ENCODE measurements at places on chromosomes 5 and 9.
A peak's percentile ranks its signal among the peaks of the same experiment; 100 is the strongest.

GRCh38 chr5:56686337-56687195 lies 128.8 kb upstream of the MAP3K1 start:
- DNase-seq, result no peak

DNA sequence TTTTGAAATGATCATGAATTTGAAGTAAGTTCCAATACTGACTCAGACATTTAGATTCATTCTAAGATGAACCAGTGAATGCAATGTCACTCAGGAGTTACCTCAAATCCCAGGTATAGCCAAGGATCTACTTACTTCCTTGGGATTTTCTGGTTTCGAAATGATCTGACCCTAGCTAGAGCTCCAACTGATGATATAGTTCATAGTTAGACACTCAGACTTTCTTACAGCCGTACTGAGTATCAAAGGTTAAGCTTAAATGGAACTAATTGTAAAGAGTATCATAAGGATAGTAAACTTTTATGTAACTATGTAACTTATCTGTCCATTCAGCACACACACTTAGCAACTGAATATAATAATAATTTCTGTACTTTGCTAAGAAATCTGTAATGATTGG lies 84.0 kb upstream of the FSD1L start:
- DNase-seq, result no peak

- DNase-seq, result no peak
Observed at GRCh38 chr5:159215886-159216285, 6.5 kb upstream of the RNF145 start.

DNA sequence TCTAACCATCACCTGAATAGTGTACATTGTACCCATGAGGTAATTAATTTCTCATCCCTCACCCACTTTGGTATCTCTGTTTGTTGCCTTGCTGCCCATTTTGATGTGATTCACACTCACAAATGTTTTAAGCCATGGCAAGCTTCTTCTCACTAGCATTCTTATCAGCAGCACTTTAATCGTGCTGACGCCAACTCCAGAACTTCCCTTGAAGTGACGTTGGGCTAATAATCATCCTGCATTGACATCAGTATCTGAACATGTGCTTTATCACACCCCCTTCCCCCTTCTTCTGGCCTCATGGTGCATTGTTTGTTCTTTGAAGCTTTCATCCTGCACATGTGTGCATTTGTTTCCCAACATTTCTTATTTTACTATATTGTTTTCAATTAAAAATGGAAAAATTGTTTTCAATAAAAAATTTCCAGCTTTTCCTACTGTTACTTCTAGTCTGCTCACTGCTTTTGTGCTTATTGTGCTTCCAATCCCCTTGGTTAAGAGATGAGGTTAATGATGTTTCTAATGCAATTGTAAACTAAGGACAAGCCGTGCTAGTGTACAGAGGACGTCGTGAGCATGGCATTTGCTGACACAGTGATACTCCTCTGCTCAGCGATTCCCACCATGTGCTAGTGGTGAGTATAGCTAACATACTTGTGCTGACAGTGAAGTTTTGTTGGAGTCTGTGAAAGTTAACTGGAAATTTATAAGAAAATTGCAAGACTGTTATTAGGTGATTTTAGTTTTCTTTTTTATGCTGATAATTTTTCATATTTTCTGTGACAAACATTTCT lies 238.5 kb downstream of the KDM4C start:
- no peak for DNase-seq

GRCh38 chr5:106262395-106262794 lies 1408.3 kb downstream of the EFNA5 start:
- DNase-seq, result no peak

- DNase-seq, result no peak
Observed at GRCh38 chr5:141800617-141801016, 77.6 kb downstream of the PCDH1 start.

- no peak for DNase-seq
Observed at GRCh38 chr5:177079606-177080005, 7.1 kb upstream of the FGFR4 start.

- no peak for DNase-seq
Observed at GRCh38 chr5:485946-486491, 38.2 kb downstream of the SLC9A3 start.

- DNase-seq, result no peak
Observed at GRCh38 chr9:14213504-14213903, 100.4 kb downstream of the NFIB start.

DNA sequence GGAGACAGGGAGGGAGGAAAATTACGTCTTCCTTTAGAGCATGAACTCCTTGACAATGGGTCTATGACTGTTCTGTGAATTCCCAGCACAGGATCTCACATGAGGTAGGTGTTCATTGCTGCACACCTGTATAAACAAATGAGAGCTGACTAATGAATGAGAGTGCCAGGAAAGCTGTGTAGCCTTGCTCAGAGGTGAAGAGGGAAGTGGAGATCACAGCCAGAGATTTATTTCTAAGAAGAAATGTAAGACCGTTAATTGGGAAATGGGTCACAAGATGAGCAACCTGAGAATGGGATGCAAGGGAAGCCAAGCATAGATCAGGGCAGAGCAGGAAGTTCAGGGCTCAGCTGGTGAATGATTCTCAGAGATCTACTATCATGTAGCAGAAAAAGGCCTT lies 295.1 kb downstream of the CDK5RAP2 start:
- DNase-seq, result no peak

DNA sequence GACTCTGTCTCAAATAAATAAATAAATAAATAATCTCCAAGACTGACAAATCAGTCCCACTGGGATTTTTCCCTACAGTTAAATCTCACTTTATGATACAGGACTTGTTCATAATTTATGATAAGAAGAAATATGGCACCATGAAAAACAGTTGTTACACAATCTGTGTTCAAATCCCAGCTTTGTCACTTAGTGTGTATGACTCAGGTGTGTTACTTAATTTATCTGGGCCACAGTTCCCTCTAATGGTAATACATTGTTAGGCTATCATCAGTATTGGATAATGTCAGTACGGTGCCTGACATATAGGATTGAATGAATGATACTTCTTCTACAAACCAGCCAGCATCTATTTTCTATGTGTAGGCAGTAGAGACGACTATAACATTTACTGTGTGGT lies 23.1 kb downstream of the SLC36A3 start:
- DNase-seq, result no peak

- DNase-seq, result no peak
Observed at GRCh38 chr5:81969912-81970311, 1.9 kb upstream of the ATG10 start.

DNA sequence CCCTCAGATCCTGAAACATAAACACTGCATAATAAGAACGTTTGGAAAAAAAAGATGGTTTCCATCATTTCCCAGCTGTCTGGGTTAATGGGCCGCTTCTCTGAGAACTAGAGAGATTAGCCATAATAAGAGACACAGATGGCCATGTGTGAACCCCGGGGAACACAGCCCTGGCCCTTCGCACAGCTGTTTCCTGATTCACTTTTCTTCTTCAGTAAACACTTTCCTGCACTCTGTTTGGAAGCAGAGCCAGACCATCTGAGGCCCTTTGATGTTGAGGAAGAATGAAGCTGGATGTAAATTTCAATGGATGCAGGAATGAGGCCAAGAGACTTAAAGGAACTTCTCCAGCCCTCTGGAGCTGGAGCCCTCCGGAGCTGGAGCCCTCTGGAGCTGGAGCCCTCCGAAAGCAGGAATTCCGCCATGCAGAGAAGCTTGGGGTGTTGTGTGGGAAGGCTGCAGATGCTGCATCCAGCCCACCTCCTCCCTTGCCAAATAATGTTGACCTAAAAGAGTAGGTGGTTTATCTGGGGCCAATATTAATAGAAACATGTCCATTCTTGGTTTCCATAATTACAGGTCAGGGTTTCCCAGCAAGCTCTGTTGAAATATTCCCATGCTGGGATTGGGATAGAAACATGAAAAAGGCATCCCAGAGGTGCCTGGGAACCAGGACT lies 218.9 kb downstream of the NXNL2 start:
- DNase-seq, result no peak

GRCh38 chr5:63727583-63727982 lies 234.7 kb downstream of the HTR1A start:
- no peak for DNase-seq

GRCh38 chr5:156188016-156188415 lies 138.9 kb upstream of the SGCD start:
- no peak for DNase-seq

GRCh38 chr5:103260951-103261350 lies 2.4 kb downstream of the MACIR start:
- no peak for DNase-seq

GRCh38 chr5:178839319-178839704 lies 20.4 kb upstream of the ZNF354B start:
- peak; percentile 31 for DNase-seq

DNA sequence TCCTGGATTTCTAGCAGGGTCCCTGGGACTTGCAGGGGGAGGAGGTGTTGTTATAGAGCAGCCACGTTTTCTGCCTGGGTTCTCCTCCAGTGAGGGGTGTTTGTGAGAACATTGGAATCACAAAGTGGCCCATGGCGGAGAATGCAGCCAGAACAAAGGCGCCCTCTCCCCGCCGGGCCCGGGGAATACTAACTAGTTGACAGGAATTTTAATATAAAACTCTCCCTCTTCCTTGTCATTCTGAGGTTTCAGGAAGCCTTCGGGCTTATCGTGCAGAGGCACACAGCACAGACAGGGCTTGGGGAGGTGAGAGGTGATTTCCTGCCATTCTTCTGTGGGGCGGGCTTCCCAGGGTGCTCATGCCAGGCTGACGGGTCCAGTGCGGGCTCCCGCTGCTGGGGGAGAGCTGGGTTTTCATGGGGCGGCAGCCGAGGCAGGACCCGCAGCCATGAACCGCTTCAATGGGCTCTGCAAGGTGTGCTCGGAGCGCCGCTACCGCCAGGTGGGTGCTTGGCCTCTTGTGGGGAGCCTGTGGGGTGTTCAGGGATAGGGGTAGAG lies 37.7 kb downstream of the RGS3 start:
- no peak for DNase-seq

DNA sequence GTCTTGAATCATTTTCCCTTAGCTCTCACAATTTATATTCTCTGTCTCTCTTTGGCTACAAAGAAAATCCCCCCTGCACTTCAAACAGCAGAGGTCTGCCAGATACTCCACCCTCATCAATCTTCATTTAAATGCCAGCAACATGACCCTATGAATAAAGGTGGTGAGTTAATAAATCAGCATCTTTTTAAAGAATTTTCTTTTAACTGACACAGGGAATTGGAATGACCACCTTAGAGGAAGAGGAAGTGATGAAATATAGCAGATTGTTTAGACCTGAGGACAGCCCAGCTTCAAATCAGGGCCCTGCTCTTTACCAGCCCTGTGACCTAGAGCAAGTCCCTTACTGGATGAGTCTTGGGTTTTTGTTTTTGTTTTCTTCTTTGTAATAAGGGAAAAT lies 223.1 kb upstream of the PAPPA start:
- no peak for DNase-seq

DNA sequence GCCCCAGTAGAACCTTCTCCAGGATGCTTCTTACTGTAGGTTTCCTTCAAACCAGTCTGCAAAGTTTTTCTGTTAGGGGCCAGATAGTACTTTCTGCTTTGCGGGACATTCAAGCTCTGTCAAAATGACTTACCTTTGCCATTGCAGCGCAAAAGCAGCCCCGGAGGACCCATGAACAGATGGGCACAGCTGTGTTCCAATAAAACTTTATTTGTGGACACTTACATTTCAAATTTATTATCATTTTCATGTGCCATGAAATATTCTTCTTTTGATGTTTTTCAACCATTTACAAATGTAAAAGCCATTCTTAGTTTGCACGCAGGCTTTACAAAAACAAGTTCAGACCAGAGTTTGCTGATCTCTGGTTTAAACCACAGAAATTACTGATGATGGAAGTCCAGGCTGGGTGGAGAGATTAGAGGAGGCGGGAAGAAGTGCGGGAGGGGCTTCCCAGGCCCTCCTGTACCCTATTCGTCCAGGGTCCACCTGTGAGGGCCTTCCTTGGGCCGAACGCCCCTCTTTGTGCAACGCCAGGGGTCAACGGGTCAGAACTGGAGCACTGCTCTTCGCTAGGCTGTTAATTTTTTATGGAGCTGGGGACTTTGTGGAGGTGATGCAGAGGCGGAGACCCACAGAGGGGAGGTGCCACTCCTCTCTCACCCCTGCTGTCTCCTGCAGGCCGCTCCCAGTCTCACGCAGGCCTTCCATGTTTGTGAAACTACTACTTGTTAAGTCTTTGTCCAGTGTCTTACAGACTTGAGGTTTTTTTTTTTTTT lies 7.6 kb upstream of the ASS1 start:
- no peak for DNase-seq

DNA sequence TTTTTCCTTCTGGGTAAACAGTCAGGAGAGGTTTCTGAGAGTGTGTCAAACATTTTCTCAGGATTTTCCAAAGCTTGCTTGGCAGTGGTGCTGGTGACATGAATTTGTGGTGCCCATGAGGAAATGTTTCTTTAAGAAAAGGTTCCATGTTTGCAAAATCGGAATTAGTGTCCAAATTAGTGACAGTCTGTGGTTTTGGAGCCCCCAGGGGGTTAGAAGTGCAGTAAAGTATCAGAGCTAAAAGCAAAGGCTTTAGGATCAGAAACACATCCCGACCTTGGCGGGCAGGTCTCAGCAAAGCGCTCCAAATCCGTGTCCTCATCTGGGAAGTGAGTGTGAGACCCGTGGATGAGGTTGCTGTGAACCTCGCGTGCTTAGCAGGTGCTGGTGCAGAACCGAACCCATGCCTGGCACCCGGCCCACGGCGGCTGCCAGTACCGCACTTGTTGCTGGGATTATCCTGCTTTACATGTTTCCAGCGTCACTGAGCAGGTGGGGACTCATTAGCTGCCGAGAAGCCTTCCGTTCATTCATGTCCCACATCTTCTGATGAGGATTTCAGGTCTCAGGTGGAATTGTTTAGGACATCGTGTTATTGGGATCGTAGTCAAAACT lies 70.8 kb upstream of the COL5A1 start:
- no peak for DNase-seq

DNA sequence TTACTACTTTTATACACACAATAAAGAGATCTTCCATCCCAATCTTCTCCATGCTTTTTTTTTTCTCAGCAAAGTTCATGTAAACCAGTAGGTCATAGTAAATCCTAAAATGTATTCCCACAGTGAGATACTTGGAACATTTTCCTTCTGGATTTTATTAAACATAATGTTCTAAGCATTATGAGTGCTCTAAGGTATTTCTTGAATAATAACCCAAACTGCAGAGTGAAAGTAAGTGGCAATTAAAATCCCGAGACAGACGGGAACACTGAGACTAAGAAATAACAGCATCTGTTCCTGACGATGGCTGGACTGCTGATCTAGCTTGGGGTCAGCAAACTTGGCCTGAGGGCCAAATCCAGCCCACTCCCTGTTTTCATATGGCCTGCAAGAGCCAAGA lies 359.8 kb downstream of the ARL15 start:
- no peak for DNase-seq

DNA sequence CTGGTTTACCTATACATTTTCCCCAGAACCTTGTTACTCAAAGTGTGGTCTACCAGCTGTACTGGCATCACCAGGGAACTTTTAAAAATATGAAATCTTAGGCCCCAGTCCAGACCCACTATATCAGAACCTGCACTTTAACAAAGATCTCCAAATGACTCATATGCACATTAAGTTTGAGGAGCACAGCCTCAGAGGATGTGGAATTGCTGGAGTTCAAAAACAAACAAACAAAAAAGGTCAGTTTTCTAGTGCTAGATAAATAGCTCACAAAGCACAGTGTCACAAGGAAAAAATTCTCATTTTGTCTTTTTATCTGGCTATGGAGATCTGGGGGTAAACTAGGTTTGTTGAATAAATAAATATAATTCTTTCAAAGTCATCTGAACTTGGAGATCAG lies 68.9 kb upstream of the ANKRD55 start:
- no peak for DNase-seq

- no peak for DNase-seq
Observed at GRCh38 chr9:79902825-79903600, 331.2 kb downstream of the TLE4 start.

Measured in stimulated activated CD4-positive, alpha-beta T cell treated with anti-CD3 and anti-CD28 coated beads, Interleukin-4, amount 100 ng/mL, for 24 hours (primary cell).